ENCODE measurements at places on chromosomes 4 and X.

DNA sequence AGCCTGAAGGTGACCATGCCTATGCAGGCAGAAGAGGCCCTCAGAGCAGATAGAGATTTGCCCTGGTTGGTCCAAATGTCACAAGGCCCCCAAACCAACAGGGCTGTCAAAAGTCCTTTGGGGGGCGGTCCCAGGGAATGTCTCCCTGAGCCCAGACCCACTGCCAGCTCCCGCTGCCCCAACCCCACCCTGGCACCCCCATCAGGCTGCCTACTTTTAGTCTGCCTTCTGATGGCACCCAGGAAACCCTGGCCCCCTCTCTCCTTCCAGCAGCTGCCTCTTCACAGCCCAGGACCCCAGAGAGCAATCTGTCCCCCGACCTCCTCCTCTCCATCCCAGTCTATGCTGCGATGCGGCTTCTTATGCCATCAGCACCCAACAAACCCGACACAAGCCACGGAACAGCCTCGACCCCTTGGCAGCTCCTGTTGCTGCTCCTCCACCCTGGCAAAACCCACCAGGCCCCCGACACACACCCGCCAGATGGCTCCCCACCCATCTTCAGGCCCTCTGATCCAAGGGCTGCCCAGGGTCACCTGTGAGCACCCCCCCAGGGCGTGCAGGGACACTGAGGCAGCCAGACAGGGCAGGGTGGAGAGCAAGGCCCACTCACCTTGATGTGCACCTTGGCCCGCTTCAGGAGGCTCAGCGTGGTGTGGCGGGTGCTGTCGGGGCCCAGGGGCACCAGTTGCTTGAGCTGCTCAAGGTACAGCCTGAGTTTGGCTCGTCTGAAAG, 9.9 kb downstream of the MXD4 start:
- DNase-seq: peak; percentile 21

- no peak for DNase-seq
Measured at GRCh38 chr4:184248216-184248615, 30.5 kb upstream of the ENPP6 start.

GRCh38 chr4:152508386-152508785, 27.5 kb downstream of the FBXW7 start:
- no peak for DNase-seq

DNA sequence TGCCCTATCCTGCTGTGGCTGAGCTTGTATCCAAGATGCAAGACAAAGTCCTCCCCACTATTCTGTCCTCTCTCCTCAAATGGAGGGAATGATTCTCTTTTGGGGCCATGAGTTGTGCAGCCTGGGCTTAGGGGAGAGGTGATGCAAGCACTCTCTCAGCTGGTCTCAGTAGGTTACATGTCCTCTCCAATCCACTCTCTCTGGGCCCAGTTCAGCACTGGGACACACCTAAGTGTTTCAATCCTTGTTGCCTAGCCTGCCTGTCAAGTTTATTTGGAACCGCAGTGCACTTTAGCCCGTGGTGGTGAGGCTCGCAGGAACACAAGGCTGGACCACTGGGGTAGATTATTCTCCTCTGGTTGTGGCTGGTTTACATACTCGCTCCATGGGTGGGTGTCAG, 23.8 kb upstream of the TMPRSS11D start:
- no peak for DNase-seq

- DNase-seq: no peak
Measured at GRCh38 chrX:136205882-136206380, 45.3 kb downstream of the MAP7D3 start.

DNA sequence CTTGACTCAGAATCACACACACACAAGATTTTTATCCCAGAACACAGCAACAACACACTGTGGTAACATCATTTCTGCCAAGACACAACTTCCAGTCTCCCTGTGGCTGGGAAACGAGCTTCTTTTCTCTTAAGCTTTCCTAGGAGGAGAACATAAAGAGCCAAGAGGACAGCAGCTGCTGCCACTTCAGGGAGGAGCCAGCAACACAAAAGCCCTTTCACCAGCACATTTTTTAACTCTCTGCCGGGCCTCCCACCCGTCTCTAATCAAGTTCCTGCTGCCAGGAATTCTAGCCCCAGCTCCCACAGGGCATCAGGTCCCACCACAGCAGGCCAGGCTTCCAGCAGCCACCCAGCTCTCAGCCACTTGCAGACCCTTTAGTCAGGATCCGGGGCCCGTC, 22.4 kb downstream of the FAT1 start:
- no peak for DNase-seq

DNA sequence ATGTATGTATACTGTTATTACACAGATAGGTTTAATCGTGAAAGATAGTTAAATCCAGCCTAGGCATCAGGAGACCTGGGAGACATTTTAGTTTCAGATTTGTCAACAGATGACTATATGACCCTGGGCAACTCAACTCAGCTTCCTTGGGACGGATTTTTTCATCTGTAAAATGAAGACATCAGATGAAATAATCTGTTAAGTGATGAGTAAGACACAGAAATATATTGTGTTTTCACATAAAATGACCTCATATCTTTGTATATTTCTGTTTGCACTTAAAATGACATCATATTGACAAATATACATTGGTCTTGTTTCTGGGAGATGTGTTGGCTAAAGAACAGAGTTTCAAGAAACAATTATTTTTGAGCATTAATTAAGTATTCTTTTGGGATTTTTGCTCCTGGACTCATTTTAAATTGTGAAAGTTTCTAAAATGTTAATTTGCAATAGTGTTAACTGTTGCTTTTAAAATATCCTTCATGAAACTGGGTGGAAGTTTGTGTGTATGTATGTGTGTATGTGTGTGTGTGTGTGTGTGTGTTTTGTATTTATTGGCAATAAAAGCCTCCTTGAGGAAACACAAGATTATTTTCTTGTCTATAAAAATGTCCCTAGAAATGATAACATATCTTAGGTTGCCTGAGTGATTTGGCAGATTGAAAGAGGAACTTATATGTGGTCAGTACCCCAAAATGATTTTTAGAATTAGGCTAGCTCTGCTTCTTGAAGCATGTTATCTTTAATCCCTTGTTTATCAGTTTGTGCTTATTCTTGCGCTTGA, 29.1 kb upstream of the MMAA start:
- no peak for DNase-seq

GRCh38 chrX:23883737-23884354, 23.9 kb downstream of the APOO start:
- DNase-seq: no peak

DNA sequence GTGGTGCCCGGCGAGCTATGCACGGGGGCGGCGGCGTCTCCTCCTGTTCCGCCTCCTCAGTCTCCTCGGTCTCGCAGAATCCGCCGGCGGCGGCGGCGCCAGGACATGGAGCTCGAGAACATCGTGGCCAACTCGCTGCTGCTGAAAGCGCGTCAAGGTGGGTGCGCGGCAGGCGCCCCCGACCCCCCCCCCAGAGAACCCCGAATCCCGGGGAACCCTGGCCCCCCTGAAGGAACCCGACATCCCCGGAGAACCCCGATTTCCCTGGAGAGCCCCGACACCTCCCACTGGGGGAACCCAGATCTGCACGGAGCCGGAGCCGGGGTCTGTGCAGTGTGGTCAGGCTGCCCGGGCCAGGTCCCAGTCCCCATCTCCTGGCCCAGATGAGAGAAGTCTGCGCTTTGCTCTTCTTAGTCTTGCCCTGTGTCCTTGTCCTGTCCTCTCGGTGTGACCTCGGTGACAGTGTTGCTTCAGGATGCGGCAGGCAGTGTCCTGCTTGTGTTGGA, 648 bp downstream of the GRK4 start:
- peak; percentile 38 for DNase-seq

DNA sequence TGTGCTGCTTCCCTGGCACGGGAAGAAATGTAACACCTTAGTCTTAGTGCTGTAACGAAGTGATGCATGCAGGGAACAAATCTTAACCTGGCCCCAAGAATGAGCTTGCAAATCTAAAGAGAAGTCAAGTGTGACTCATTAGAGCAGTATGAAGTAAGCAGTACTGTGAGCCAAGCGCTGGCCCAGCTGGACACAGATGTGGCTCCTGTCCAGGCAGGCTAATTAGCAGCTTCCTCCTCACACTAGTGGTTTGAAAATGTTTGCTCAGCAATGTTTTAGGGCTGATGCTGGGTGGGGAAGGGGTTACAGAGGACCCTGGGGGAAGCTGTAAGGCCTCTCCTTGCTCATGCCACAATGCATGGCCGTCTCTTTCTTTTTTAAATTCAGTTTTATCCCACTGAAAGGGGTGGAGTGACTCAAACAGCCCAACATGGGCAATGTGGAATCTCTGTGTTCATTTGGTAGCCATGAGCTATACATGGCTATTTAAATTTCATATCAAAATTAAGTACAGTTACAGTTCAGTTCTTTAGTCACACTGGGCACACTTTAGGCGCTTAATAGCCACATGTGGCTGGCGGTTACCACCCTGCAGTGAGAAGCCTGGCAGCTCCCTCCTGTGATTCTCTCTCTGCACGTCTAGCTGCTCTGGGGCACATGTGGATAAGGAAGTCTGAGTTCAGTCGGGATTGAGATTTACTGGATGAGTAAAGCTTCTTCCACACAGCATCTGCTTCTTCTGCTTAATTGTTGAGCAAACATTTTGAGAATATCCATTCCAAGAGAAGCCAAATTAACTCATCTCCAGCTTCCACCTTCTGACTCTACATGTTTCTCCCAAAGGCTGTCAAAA, 48.8 kb downstream of the MAP7D2 start:
- DNase-seq: no peak

DNA sequence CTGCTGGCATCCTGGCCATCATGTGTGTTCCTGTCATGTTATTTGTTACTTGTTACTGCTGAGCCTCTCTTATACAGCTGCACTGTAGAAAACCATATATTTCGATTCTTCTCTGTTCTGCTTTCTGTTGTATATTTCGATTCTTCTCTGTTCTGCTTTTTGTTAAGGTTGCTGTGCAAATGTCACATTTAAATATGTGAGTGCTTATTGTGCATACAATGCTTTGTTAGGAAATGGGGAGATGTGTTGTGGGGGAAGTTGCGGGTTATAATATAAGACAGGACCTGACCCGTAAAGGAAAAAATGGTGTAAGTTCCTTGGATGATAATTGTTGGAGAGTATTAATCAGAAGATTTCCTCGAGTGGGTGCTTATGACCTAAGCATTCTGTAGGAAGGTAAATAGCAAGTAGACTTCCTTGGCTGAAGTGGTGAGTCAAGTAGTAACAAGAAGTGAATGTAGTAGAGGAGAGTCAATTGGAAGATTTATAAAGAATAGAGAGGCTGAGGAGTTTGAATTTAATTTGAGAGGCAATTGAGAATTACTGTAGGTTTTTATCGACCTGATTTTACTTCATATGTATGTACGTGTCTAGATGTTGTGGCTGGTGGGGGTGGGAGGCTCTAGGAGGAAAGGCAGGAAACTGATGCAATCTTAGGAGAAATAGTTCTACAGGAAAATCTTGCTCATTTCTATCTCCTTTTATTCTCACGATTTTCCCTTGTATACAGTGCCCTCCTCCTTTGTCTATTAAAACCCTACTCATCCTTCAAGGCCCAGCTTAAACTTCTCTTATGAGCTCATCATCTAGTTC, 8.5 kb downstream of the OGT start:
- no peak for DNase-seq

DNA sequence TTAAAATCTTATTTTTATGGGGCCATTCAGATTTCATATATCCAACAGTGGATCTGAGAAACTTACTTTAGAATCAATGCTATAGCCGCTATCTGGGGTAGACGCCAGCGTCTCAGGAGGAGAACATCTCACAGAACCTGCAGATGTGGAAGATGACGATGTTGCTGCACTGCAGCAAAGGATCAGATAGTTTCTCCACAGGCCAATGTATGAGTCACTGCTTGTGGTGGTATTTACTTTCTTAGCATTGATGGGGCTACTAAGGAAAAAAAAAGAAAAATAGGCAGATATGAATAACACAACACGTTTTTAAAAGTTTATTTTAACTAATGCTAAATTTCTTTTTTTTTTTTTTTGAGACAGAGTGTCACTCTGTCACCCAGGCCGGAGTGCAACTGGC, 85.9 kb downstream of the ZAR1 start:
- no peak for DNase-seq

DNA sequence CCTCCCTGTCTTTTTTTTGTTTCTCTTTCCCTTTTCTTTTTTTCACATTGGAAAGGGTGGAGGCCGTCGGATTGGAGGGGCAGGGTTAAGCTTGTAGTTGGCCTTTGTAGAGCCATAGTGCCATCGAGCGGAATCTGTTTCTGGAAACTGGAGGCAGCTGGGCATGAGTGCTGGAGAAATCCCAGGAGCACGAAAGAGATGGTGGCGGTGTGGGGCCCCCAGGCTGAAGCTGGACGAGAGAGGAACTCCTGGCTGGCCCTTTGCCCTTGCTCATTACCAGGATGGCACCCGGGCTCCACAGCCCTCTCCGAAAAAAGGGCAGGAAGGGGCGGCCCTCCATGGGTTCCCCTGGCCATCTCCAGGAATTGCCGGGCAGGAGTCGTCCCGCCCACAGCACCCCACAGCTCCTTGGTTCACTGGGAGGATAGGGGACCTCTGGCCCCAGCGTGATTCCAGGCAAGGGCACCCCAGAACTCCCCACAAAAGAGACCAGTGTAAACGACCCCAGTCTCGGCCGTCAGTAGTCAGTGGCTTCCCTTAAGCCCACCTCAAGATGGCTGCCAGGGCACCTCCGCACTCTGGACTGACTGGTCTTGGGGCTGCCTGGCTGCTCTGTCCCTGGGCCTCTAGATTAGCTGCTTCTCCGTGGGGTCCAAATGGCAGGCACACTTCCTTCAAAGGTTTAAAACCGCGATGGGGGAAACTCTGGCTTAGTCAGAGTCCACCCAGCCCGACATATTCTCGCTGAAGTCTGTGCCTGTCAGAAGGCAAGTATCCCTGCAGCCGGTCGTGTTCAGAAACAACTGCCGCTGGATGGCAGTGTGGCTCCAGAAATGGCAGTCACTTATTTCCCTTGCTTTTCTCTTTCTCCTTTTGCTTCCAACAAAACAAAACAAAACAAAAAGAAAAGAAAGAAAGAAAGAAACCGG, 74.1 kb downstream of the NBDY start:
- DNase-seq: peak; percentile 44

DNA sequence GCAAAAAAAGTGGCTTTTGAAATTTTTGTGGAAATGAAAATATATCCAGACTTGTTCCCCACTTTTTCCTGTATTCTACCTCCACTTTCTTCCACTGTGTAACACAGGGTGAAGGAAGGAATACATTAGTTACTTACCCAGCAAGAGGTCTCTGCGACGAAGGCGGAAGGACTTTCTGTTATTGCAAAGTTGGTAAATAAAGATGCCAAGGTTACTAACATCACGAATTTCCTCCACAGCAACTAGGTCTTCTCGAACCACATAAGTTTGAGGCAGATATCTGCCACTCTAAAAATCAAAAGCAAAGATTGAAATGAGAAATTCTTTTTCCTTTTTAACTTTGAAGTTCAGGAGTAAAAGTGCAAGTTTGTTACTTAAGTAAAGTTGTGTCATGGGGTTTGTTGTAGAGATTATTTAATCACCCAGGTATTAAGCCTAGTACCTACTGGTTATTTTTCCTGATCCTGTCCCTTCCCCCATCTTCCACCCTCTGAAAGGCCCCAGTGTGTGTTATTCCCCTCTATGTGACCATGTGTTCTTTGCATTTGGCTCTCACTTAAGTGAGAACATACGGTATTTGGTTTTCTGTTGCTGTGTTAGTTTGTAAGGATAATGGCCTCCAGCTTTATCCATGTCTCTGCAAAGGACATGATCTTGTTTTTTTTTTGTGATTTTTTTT, 5.8 kb downstream of the ITM2A start:
- DNase-seq: no peak
